ENCODE measurements at places on chromosomes 5 and 9.

- DNase-seq: no peak
Observed at GRCh38 chr9:131849391-131849790, 109.5 kb upstream of the RAPGEF1 start.

DNA sequence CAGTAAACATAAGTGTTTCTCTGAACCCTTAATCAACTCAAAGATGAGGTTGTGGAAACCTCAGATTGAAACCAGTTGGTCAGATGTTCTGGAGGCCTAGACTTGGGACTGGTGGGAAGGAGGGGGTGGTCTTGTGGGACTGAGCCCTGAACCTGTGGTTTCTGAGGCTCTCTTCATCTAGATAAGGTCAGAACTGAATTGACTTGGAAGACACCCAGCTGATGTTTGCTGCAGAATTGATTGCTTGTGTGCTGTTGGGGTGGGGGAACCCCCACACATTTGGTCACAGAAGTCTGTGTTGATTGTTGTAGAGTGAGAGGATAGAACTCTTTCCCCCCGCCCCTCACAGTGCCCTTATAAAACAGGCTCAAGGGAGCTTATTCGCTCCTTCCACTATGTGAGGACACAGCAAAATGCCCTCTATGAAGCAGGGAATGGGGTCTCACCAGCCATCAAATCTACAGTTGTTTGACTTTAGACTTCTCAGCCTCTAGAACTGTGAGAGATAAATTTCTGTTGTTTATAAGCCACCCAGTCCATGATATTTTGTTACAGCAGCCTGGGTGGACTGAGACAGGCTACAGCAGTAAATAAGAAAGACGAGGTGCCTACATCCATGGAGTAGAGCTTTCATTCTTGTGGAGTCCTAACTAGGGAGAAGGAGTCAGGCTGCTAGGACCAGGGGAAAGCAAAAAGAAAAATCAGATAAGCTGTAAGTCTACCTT is 25.7 kb upstream of the UGCG start:
- DNase-seq: no peak

DNA sequence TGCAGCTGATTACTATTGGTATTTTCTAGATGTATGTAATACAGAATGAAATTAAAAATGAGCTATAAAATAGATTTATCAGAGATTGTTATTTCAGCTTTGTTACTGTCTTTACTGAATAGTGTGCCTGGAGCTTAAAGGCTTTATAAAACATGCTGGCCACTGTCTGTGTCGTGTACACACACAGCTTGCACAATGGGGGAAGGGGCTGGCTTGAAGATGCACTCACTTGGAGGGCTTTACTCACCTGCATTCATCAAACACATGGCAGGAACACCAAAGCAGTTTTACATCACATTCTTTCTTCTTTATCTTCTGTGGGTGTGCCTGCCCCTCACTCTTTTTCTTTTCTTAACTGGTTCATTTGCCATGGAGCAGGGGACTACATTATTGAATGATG is 60.9 kb downstream of the TLE4 start:
- DNase-seq: no peak

DNA sequence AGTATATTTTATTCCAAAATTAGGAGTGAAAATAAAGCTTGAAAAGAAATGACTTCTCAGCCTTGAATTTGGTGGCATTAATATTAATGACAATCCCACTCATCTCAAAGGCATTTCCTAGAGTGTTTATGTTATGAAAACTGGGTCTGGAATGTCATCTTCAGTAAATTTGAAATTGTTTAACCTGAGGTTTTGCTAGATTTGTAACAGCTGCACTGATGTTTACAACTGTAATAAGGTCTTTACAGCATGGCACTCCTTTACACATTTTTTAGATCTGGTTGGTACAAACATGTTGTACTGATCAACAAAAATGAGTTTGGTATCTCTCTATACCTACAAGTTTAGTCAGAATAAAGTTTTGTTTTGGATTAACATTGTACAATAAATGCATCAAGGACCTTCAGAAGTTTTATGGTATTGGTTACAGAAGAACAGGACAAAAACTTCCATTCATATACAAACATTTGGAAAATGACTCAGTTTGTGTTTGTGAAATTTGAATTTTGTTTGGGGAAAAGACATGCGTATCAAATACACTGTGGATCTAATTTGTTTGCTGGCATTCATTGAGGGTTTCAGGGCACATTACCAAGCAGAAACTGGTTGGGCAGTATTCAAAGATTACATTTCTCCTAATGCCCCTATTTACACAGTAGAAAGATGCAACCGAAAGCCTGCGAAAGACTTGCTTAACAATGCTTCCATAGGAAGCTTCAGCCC is 11.6 kb downstream of the FANCC start:
- DNase-seq: no peak

DNA sequence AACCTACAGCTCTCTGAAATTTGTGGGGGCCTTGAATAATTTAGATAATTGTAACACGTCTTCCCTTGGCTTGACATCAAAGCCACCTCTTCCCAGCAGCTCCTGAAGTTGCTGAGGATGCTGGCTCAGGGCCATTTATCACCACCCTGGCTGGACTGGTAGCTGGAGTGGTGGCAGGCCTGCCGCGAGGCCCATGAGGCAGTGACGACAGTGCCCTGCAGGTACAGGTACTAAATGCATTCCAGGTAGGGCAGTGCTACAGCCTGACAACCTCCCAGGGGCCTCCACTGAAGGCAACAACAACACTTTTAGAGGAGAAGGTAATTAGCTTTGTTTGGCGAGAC is 270.2 kb upstream of the KLF4 start:
- no peak for DNase-seq

- no peak for DNase-seq
Observed at GRCh38 chr9:91992461-91993041, 42.5 kb upstream of the ROR2 start.

DNA sequence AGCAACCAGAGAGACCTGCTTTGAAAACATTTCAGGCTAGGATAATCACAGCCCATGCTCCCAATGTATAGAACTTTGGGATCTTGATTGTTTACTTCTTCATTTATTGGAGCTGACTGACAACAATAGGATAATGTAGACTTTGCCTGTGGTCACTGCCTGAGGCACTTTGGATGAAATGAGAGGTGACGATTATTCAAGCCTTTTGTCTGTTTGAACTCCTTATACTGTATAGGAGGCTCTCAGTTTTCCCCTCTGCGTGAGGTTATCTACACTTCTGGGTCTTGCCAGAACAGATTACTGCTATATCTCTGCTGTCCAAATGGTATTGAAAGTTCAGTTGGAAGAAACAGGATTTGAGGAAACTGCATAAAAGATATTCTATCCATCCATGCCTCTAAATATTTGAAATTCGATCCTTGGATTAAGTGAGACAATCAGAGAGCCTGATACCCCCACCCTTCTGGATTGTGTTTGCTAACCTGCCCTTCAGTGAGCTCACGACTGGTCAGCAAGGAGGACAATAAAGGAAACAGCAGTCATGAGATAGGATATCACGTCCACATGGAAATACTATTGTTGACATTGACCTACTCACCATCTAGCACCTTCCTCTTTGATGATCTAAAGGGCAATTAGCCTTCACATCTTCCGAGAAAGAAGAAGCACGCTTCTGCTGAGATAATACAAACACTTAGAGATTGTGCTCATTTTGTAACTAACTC is 98.1 kb downstream of the DOCK8 start:
- DNase-seq: no peak

DNA sequence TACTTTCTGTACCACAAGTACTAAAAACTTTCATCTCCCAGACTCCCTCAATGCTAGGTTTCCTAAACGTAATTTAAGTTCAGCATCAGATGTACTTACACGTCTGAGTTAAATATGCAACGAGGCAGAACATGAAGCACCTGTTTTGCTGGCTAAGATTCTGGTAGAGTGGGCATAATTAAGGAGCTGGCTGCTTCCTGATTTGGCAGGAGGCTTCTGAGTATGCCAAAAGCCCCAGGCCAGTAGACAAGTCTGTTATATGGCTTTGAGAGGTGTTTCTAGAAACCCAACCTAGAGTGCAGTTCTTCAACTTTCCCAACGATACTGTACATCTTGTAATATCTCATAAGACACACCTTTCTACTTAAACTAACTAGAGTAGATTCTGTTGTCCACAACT is 13.6 kb downstream of the TICAM2 start:
- DNase-seq: no peak

- DNase-seq: no peak
Observed at GRCh38 chr9:101618698-101619097, 23.9 kb upstream of the PPP3R2 start.

DNA sequence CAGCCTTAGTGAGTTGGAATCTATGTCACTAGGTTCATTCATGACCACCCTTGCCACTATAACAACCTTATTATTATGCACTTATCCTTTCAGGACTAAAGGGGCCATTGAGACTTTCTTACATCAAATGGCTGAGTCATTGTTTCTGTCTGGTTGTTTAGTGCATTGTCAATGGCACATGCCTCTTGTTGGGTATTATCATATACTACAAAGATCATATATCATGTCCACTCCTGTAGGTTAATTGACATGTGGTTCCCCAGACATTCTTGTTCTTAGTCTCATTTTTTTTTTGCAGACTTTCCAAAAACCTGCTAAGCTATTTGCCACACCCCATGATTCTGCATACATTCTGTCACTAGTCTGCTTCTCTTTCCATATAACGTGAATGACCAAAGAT is 66.7 kb upstream of the PRDM9 start:
- no peak for DNase-seq

DNA sequence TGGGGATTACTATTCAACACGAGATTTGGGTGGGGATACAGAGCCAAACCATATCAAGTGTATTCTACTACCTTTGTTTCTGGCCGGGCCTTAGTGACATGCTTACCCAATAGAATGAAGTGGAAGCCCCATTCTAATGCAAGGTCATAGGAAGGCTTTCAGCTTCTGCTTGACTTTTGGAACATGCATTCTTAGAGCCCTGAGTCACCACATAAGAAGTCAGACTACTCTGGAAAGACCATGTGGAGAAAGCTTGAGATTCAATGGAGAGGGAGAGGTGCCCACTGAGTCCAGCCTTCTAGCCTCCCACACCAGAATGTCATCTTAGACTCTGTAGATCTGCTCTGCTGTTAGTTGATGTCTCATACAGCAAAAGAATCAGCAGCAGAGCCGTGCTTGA is 155.7 kb upstream of the FBN2 start:
- no peak for DNase-seq

DNA sequence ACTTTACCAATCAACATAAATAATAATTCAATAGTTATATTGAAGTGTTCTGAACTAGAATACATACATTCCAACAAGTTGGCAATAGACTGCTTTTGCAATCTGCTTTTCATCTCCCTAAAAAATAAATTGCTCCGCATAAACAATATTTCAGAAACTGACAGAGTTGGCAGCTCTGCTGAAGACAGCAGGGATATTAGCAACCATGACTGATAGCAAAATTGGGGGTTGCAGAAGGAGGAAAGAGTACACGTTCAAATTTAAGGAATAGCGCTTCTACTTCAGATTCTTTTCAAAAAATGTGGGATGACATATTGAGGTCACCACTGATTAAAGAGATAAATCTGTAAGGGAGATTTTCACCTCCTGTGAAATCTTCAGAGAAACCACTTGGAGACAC is 521.2 kb downstream of the DTWD2 start:
- DNase-seq: no peak

DNA sequence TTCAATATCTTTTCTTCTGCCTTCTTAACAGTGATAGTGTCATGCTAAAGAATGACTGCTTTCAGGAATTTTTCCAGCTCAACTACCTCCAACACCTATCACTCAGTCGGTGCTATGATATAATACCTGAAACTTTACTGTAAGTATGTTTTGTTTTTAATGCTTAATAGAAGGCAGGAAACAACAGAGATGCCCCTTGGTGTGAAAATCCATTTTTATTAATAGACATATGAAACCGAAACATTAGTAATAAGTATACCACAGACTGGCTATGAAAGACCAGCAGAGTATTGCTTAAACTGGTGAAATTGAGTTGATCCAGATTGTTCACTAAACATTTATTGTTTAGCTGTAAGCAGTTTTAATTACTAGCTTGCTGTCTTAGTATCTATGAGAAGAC is 25.2 kb downstream of the SKP2 start:
- no peak for DNase-seq

GRCh38 chr9:129909851-129910250 is 74.6 kb downstream of the USP20 start:
- DNase-seq: no peak

DNA sequence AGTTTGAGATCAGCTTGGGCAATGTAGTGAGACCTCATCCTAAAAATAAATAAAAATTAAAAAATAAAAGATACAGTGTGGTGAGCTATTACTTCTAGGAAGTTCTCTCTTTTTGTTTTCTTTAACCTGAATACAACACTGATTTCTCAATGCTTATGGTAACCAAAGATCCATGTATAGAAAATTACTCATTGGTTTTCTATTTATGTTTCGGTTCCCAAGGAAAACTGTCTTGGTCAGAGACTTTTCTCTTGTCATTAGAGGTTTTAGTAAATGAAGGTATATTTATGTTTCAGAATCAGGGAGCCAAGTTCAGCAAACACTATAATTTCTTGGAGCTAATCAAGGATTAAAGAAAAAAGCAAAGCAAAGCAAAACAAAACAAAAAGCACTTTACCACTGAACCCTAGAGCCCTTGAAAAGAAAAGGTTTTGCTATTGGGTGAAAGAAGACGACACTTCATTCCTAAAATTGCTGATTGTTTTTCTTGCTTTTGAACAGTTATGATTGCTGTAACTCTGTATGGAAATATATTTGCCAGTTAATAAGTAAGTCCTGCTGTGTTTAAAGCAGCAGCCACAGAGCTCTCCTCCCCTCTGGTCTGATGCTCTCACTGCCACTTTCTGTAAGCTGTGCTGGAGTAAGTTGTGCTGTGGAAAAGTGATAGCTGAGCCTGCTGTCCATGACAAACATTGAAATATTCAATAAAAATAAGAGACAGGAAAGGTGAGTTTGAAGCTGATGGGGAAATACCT is 298.2 kb downstream of the CD180 start:
- DNase-seq: no peak

- DNase-seq: no peak
Observed at GRCh38 chr5:137735555-137736284, at the start of gene KLHL3. KLHL3 (minus strand) TSS chr5:137736089; CDS start chr5:137735646, 443 bp downstream.

DNA sequence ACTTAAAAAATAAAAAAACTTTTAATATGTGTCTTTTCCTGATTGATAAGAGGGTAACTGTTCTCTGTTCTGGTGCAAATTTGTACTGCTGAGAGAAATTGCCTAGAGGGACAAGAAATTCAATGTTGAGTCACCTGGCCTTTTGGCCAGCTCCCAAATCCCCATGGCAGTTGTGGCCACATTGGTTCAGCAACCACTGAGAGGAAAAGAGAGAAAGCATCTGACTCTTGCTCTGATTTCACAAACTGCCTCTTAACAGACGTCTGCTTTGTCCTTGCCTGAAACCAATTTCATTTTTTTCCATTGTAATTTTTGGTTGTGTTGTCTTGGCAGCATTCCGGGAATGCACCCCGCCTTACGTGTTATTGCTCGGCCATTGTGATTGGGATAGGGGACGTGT is 42.4 kb downstream of the NTRK2 start:
- no peak for DNase-seq
